ENCODE measurements at places on chromosomes 5 and 9.

DNA sequence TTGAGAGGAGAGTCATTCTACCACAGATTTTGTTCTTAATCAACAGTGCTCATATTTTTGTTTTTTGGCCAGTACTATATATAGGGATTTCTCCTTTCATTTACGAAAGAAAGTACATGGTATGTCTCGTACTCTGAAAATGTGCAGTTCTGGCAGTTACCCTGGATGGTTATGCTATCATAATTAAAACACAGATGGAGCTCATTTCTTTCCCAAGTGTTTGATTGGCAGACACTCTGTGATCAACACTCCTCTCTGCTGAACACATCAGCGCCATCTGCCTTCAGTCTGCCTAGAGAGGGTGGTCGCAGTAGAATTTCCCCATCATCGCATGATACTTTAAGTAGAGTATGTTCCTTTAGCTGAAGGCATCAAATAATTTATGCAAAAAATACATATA, 64.5 kb downstream of the PAM start:
- DNase-seq: no peak

- no peak for DNase-seq
Observed at GRCh38 chr9:114430457-114430856, 42.7 kb upstream of the AKNA start.

DNA sequence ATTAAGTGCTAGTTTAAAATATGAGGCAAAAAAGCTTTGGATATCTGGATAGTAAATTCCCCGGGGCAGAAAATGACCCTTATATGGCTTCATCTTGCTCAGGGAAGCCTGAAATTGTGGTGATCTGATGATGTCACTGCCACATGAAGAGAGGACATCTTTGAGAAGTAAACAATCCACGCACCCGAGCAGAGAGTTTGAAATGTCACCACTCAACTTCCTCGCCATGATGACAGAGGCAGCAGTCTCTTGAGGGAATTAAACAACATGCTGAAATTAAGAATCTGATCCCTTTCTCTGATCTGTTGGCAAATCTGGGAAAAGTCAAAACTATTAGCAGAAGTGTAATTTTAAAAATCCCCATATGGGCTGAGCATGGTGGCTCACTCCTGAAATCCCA, 110.0 kb downstream of the TLE1 start:
- no peak for DNase-seq

GRCh38 chr9:95009459-95009858, 283.0 kb downstream of the AOPEP start:
- no peak for DNase-seq

GRCh38 chr5:143479394-143479793, 75.9 kb upstream of the NR3C1 start:
- DNase-seq: no peak

DNA sequence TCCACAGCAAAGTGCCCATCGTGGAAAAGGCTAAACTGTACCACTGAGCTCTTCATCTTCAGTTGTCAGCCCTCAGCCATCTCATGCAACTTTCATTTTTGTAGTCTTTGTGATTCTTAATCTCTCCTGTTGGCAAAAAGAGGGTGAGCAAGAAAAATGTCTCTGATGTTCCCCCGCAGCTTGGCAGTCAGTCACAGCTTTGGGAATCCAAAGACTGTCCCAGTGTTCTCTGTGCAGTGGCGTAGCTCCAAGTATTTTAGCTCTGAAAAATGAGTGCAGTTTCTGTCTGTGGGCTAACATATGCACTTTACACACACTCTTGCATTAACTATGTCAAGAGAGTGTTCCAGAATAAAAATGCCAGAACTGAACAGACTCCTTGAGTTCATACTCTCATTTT, 372.2 kb downstream of the TMEM232 start:
- DNase-seq: no peak

GRCh38 chr5:150625164-150625535, 15.3 kb upstream of the SYNPO start:
- DNase-seq: no peak

DNA sequence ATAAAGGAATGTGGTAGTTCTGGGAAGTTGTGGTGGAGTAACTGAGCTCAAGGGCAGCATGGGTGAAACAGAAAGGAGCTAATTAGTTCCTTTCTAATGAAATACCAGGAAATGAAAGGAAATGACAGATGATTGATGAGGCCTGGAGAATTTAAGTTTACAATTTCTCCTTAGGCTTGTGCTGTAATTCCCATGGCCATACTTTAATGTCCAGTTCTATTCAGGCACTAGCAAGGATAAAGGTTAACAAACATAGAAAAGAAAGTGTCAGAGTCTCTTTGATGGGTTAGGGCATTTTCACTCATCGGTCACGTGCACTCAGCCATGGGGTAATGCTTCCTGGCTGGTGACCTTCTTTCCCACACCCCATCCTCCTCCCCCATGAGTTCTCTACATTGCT, 70.3 kb downstream of the CTSL start:
- DNase-seq: no peak

GRCh38 chr5:3606121-3606831, 10.6 kb downstream of the IRX1 start:
- DNase-seq: no peak

DNA sequence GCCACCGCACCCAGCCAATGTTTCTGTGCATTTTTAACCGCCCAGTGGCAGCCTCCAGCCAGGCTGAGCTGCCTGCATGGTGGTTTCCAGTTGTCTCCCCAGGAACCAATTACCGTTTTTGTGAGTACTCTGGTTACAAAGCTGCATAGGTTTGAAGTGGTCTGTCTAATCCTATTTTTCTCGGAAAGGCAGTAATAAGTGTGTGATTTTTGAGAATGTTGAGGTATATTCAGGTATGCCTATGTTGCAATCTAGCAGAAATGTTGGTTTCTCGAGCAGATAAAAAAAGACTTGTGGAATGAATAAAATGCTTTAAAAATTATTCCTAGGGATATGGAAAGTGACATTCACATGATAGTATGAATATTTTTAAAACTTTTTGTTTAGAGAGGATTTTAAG, 41.5 kb upstream of the ANKH start:
- DNase-seq: no peak

GRCh38 chr9:135644631-135645218, 5.4 kb upstream of the GLT6D1 start:
- DNase-seq: no peak

GRCh38 chr5:74992791-74993190, 59.6 kb downstream of the GCNT4 start:
- DNase-seq: no peak

GRCh38 chr5:169289520-169289919, 11.4 kb downstream of the SLIT3 start:
- no peak for DNase-seq

- no peak for DNase-seq
Observed at GRCh38 chr5:154179846-154180710, 10.5 kb upstream of the GALNT10 start.

DNA sequence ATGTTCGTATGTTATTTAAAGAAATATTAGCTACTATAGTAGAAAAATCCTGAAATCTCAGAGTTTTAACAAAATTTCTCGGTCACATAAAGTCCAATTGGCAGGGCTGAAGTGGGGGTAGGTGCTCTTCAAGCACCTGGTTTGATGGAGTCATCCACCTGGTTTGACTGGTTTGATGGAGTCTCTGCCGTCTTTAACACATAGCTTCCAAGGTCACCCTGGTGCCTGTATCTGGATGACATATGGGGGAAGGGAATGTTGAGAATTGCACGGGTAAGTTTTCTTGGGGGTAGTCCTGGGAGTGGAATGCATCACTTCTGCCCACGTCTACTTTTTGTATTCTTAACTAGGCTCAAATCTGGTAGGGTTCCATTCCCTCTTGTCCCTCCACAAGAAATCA, 351.2 kb downstream of the SH3GL2 start:
- DNase-seq: no peak

DNA sequence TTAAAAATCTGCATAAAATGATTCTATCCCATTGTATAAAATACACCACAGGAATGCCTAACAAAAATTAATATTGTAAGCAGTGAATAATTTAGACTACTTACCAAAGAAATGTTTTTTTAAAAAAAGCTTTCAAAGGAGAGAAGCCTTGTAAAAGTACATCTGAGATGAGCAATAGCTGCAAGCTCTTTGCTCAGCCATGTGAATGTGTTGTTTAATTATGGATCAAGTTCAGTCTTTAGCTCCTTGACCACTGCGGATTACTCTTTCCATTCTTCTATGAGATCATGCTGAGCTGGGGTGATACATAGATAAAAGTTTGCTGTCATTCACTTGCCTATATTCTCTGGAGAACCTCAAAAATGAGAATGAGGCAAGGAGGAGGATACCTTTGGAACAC, 782.4 kb upstream of the ZNF608 start:
- no peak for DNase-seq

- no peak for DNase-seq
Observed at GRCh38 chr5:81317536-81317935, 16.1 kb downstream of the ZCCHC9 start.

All from GM12891 (cell line).